ENCODE measurements at places on chromosomes 6 and 20. TPM values are rescaled to one million over a fixed set of nuclear protein-coding genes. Genes with fewer than 3 reads are reported as not detected.

DNA sequence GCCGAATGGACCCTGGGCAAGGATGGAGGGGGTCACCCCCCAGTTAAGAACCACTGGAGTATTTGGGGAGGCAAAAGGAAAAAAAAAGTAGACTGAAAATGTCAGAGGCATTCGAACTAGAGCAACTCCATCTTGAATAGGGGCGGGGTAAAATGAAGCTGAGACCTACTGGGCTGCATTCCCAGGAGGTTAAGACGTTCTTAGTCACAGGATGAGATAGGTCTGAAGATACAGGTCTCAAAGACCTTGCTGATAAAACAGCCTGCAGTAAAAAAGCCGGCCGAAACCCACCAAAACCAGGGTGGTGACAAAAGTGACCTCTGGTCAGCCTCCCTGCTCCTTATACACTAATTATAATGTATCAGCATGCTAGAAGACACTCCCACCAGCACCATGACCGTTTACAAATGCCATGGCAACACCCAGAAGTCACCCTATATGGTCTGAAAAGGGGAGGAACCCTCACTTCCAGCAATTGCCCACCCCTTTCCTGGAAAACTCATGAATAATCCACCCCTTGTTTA is 70.4 kb upstream of the KCNG1 start:
- no peak for DNase-seq

DNA sequence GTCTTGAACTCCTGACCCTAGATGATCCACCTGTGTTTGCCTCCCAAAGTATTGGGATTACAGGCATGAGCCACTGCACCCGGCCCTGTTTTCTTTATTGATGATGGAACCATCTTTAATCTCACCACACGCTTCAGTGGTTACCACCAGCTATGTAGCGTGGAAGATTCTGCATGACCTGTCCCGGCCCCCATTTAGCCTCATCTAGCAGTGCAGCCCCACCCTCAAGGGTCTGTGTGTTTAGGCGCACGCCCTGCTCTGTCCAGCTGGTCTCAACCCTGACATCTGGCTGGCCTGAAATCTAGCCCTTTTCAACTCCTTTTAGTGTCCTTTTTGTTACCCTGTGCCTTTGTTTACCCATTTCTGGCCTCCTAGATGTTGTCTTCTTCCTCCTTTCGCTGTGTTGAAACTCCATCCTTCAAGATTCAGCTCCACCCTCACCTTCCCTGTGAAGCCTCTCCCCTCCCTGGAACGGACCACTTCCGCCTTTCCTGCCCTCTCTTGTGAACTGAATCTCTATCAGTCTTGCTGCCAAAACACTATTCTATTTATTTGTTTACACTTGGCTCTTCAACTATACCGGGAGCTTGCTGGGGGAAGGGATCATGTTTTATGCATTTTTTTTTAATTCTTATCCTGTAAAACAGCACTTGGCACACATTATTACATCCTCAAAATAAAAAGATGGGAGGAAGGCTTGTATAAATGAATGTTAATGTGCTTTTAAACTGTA is 101.0 kb upstream of the MTHFD1L start:
- no peak for DNase-seq

DNA sequence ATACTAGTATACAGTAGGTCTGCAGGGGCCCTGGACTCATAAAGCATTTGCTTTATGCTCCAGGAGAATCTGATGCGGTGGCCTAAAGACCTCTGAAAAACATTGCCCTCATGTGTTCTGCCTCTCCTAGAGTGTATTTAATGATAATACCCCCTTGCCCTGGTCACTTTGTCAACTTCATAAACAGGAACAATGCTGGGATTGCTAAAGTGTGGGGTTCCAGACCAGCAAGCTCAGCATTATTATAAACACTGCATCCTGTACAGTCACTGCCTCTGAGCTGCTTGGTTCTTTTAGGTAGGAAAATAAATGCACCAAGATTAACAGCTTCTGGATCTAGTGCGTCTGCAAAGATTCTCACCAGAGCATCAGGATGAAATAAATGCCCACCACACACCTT is 12.2 kb downstream of the TREM1 start:
- no peak for DNase-seq

RIPPLY2 gene
- not detected for polyA plus RNA-seq

OR2H1 gene
- not detected for polyA plus RNA-seq

- DNase-seq: no peak
Measured at GRCh38 chr6:154995254-154996015, at the start of gene TIAM2. TIAM2 (plus strand) TSS chr6:154995315; CDS start chr6:155129224, 133,909 bp downstream.

DNA sequence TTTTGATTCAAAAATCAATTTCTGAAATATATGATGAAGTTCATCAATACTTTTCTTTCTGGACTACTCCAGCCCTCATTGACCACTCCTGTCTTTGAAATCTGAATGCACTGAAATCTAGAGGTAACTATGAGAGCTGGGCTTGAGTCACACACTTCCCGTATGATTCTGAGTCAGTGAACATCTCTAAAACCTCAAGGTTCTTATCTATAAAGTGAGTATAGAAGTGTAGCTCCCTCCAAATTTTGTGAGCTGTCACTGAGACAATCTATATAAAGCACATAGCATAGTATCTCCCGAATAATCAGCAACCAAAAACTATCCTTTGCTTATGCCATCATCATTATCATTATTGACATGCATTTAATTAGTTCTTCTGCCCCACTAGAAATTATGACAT is 182.4 kb downstream of the TSHZ2 start:
- no peak for DNase-seq

ENPP4 gene
- polyA plus RNA-seq: 16.5 TPM

DNA sequence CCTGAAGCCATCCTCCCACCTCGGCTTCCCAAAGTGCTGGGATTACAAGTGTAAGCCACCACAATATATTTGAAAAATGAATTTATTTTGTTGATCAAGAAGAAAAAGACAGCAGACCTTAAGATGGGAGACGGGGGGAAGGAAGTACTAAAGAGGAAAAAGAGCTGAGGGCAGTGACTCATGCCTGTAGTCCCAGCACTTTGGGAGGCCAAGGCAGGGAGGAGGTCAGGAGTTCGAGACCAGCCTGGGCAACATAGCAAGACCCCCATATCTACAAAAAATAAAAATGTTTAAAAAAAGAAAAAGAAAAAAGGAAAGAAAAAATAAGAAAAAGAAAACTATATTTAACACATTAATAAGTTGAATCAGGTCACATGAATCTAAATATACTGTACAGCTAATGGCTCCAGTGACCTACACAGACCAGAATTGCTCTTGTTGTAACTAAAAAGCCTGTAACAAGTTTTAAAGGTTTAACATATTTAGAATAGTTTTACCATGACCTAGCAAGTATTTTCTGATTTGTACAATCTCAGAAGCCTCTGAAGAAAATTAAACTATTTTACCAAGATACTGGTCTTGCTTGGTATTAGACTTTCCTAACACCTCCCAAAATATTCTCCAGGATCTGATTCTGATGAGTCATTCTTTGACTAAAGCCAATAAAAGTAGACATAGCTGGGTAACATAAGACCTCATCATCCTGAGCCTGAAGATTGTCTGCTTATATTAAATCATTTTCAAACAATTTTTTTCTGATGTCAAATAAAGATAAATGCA is 4.3 kb upstream of the AKIRIN2 start:
- DNase-seq: no peak

DNA sequence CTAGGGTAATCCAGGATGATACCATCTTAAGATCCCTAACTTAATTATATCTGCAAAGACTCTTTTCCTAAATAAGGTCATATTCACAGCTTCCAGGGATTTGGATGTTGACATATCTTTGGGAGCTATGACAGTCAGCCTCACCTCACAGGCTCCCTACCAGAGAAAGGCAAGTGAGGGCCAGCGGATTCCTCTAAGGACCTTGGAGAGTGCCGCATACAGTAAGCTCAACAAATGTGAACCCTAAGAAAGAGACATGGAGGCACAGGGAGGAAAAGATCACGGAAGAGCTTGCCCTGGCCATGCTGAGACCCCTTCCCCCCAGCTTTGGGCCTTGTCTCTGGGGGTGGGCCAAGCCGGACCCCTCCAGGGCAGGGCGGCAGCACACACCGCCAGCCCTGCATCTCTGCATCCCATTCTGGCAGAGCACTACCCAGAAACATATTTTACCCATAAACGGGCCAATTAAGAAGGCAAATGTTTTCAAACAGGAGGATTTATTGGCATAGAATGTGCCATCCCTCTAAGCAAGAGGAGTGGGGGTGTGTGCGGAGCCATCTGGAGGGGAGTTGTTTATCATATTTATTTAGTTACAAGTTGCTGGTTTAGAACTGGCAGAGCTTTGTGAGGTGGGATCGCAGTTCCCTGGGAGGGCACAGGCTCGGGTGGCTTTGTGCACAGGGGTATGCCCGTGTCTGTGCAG is 55.4 kb downstream of the CHMP4B start:
- no peak for DNase-seq

GRCh38 chr20:47508278-47508677 is 6.6 kb downstream of the NCOA3 start:
- no peak for DNase-seq

MEI4 gene
- 1.6 TPM for polyA plus RNA-seq

All from renal cortex interstitium (tissue), 15 donors.